Neuronal stem cell (in vitro differentiated cells): ENCODE measurements at places on chromosomes 13 and 19.

DNA sequence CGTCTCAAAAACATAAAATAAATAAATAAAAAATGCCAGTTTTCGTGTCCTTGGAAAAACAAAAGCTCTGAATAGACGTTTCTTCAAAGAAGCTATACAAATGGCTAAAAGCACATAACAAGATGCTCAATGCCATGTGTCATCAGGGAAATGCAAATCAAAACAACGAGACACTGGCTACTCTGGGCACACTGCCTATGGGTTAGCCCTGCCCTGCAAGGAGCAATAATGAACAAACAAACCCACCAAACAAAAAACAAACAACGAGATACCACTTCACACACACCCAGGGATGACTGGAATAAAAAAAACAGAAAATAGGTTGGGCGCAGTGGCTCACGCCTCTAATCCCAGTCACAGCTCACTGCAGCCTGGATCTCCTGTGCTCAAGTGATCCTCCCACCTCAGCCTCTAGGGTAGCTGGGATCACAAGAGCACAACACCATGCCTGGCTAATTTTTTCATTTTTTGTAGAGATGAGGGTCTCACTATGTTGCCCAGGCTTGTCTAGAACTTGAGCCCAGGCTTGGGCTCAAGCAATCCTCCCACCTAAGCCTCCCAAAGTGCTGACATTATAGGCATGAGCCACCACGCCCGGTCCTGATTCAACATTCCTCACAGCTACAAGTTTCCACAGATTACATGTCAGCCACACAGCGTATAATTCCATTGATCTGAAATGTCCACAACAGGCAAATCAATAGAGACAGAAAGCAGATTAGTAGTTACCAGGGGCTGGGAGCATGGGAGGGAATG lies 15.5 kb upstream of the ISYNA1 start:
- no peak for DNase-seq

DNA sequence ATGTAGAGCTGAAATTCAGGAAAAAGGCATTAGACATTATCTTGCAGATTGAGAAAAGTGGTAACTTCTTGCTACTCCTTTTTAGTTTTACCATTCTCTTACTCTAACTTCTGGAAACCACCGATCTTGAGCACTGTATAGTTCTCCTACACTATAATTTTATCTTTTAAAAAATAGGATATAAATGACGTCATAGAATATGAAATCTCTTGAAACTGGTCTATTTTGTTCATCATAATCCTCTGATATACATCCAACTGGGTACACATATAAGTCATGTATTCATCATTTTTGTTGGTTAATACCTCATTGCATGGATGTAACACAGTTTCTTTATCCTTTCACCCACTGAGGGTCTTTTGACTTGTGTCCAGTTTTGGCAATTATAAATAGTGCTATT lies 629.9 kb upstream of the PRR20A start:
- DNase-seq: no peak

DNA sequence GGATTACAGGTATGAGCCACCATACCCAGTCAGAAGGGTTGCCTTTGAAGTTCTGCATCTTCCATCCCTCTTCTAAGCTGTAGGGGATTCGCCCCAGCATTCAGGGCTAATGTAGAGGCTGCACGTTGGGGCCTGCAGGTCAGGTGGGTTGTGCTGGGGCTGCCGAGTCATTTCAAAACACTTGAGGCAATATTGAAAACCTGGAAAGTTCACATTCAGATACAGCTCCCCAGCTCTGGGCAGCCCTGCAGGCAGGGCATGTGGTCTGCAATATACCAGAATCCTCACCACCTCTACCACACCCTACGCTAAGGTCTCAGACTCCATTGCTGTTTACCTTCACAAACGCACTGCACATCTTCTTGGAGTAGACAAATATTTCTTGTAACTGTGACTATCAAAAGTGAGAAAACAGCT lies 24.6 kb downstream of the CCNE1 start:
- DNase-seq: no peak

DNA sequence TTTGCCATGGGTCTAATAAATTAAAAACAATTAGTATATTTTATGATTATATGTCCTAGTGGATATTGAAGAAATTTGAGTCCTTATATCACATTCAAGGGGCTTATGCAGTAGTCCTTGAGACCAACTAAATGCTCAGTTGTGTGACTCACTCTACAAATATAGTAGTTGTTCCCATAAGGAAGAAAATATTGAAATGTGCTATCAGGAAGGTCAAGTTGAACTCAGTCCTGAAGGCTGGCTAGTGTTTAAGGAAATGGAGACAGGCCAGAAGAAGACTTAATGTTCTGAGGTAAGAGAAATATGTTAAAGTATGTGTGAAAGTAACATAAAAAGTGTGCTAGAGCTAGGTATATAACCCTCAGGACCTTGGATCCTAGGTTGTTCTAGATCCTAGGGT lies 766.1 kb upstream of the GPC6 start:
- no peak for DNase-seq

DNA sequence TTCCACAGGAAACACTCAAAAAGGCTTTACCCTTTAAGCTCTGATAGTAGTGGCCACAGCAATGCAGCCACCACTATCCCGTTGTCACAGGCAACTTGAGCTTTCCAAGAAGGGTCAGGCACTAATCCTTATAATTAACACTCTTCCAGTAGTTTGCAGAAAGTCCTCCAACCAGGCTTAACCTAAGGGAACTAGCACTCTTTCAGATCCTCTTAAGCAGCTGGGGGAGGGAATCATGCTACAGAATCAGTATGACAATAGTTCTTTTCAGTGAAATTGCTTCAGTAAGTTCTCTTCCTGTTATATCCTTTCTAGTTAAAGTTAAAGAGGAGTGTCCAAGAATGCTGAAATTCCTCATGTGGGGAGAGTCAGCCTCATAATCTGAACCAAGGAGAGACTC lies 82.2 kb downstream of the TNFSF11 start:
- peak; percentile 41 for DNase-seq

GRCh38 chr13:59883885-59884284 lies 279.8 kb downstream of the DIAPH3 start:
- DNase-seq: no peak

DNA sequence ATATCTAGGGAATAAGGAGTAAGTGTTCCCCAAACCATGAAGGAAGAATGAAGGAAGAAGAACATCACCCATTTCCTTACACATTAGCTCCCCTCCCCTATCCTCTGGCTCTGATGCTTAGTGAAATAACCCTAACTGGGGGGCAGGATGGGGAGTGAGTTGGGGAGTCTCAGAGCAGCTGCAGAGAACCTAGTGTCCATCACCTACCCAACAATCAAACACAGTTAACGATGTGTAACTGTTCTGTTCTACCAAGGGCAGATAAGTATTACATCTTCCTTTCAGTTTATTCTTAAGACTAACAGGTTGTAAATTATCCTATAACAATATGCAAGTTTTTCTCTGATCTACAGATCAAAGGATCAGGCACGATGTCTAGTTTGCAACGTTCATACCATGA lies 12.8 kb downstream of the ELF1 start:
- no peak for DNase-seq

DNA sequence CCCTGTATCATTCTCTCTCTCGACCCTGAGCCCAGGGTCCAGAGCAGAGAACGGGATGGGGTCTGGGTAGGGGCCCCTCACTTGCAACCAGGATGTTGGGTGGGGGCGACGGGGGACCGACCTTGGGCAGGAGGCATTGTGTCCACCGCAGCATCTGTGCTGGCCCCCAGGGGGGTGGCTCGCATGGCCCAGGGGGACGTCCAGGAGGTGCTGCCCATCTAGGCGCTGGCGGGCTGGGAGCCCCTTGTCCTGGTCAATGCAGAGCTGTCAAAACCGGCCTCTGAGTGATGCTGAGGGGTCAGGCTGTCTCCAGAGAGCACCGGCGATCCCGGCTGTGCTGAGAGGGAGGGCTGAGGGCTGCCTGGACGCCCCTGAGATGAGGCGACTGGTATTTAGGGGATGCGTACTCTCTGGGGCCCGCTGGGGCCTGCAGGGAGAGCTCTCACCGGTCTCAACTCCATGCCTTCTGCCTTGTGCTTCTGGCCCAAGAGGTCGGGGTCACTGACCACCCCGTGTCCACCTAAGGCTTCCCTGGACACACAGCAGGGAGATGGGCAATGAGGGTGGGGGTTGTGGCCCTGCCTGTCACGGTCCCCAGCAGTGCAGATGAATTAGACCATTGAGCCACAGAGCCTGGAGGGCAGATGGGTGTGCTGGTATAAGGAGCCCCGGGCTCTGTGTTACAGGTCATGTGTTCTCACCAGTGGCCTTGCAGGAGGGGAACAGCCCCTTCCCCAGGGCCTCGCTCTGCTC lies 8.6 kb downstream of the RPS9 start:
- no peak for DNase-seq

- no peak for DNase-seq
Measured at GRCh38 chr19:5956728-5957127, 21.2 kb downstream of the RANBP3 start.

DNA sequence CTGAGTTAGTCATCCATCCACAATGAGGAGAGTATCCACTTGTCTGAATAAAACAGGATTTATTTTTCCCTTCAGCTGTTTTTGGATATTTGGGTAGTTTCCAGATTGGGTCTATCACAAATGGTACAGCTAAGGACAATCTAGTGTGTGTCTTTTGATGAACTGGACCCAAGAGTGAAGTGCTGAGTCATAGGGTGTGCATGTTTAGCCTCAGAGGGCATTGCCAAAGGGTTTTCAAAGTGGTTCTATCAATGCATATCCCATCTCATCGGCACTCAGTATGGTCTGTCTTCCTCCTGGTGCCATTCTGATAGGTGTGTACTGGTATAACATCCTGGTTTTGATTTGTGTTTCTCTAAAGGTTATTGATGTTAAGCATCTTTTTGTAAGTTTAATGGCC lies 62.3 kb downstream of the GSX1 start:
- DNase-seq: no peak

DNA sequence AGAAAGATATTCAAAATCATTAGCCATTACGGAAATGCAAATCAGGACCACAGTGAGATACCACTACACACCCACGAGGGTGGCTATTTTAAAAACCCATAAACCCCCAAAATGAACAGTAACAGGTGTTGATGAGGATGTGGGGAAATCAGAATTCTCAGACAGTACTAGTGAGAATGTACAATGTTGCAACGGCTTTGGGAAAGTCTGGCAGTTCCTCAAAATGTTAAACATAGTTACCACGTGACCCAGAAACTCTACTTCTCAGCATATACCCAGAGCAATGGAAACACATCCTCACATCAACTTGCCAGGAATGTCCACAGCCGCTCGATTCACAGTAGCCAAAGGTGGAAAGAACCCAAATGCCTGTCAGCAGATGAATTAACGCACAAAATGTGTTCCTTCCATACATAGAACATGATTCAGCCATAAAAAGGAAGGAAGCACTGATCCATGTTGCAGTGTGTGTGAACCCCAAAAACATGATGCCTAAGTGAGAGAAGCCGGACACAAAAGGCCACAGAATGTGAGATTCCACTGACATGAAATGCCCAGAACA lies 7.0 kb downstream of the PLVAP start:
- DNase-seq: no peak

DNA sequence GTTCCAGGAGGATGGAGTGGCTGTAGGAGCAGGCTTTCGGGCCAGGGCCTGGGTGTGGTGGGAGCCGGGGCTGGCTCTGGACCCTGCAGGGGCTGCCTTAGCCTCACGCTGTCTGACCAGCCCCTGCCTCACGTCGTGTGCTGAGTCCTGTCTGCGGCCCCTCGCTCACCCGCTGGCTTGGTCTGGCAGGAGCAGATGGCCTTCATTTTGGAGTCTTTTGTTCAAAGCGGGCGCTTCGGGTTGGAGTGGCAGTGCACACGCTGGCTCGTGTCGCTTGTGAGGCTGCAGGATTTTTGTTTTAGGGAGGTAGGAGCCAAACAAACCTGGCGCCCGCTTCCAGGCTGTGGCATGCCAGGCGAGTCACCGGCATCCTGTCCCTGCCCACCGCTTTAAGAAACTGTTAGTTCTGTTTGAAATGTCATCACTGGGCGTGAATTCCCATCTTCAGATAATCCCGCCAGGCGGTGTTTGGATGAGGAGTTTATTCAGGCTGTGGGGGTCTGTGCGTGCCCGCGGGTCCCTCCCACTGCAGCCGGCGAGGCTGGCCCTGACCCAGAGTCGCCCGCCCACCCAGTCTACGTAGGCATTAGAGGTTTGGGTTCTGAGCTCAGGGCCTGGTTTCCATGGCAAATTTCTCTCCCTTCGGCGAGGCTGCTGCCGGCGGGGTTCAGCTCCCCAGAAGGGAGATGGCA lies 89.8 kb downstream of the KDM4B start:
- DNase-seq: no peak

DNA sequence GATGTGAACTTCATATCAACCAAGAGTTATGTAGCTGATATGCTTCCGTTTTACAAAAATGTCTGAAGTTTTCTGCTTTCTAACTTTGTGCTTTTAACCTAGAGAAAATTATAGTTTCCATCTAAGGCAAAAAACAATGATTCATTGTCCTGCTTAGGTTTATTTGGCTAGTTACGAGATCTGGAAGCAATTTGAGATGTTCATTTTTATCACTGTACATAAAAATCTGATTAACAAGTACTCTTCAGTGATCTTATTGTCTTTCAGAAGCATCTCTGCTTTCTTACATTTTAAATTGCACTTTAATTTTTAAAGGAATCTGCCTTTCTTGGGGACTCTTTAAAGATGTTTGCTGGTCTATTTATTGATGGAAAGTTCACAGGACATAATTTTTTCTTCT lies 188.1 kb downstream of the RFC3 start:
- no peak for DNase-seq

- DNase-seq: peak; percentile 56
Measured at GRCh38 chr19:18340190-18340989, at the start of gene PGPEP1. Gene PGPEP1, plus strand, starts transcription at chr19:18340598. Its CDS starts 84 bp downstream, at chr19:18340682.

DNA sequence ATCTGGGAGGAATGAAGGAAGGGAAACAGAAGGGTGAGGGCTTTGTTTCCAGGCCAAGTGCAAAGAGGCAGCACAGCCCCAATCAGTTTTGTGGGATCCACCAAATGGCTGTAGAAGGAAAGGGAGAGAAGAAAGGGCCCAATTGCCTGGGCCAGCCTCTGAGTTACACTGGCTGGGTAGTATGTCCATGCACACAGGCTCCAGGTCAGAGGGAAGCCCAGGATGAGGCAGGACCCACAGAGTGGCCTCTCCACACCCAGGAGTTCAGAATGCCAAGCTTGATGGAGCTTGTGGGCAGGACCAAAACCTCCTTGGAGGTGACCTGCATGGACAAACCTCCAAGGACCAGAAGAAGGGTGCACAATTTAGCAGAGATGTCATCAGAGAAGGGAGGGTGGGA lies 178.2 kb upstream of the TSHZ3 start:
- DNase-seq: no peak

- no peak for DNase-seq
Measured at GRCh38 chr19:51632126-51632525, 1.9 kb upstream of the SIGLEC5 start.

- DNase-seq: no peak
Measured at GRCh38 chr13:110811771-110812120, 98.2 kb downstream of the ING1 start.

- DNase-seq: no peak
Measured at GRCh38 chr13:93080587-93080986, 146.0 kb upstream of the GPC6 start.

GRCh38 chr19:4609878-4610511 lies 29.3 kb upstream of the TNFAIP8L1 start:
- no peak for DNase-seq

DNA sequence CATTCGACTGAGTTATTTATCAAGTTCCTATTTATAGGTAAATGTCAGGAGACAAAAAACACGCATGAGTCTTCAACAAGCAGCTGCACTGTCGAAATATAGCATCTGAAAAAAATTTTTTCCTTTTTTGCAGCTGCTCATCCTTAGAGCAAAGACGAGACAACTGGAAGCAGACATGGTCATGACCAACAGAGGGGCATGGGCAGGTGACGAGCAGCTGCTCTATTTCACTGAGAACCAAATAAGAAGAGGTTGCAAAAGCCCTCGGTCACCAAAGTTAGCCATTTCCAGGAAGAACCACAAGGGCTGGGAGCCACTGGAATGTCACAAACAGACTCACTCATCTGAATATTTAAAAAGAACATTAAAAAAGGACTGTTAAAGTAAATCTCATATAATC lies 22.2 kb downstream of the SOHLH2 start:
- DNase-seq: no peak
